ENCODE measurements at places on chromosomes 4 and X. TPM values are rescaled to one million over a fixed set of nuclear protein-coding genes. Genes with fewer than 3 reads are reported as not detected.
A peak's percentile ranks its signal among the peaks of the same experiment; 100 is the strongest.

DNA sequence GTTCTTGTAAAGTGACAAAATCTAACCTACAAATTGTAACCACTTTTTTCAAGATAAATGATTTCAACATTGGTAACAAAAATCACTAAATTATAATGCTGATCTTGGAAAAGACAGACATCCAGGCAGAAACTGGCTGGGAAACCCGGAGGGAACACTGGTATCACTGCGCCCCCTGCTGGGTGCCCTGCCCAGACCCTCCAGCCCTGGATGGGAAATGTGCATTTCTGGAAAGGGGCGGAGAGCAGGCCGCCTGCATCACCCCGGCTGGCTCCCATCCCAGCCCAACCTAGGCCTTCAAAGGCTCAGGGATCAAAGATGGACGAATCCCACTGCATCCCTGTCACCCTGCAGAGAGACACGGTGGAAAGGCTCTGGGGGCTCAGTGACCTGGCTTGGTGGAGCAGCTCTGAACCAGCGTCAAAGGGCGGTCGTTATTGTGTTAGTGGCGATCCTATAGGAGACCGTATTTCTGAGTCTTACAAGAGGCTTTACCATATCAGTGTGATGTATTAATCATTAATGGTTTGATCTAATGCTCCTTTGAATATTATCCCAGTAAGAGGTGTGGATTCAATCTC, 37.3 kb downstream of the ACOX3 start:
- no peaks in the 10 kb centered on the region for H3K27me3 ChIP-seq
- peak; percentile 92 for DNase-seq
- H3K4me3 ChIP-seq = no peak overlapping the region
- H3K4me1 ChIP-seq = no peaks in the 10 kb centered on the region

- peak; percentile 10 for DNase-seq
- H3K36me3 ChIP-seq = no peaks in the 10 kb centered on the region
- no peaks in the 10 kb centered on the region for H3K4me1 ChIP-seq
- no peak overlapping the region for H3K4me3 ChIP-seq
Observed at GRCh38 chr4:180542445-180543100, 1700.6 kb upstream of the TENM3 start.

- no peaks in the 10 kb centered on the region for H3K4me1 ChIP-seq
- DNase-seq = no peak
- no peaks in the 10 kb centered on the region for H3K27me3 ChIP-seq
- H3K4me3 ChIP-seq = no peak overlapping the region
- peak overlapping the region; percentile 66 for H3K27ac ChIP-seq
Observed at GRCh38 chr4:141081921-141082395, 51.3 kb downstream of the RNF150 start.

DNA sequence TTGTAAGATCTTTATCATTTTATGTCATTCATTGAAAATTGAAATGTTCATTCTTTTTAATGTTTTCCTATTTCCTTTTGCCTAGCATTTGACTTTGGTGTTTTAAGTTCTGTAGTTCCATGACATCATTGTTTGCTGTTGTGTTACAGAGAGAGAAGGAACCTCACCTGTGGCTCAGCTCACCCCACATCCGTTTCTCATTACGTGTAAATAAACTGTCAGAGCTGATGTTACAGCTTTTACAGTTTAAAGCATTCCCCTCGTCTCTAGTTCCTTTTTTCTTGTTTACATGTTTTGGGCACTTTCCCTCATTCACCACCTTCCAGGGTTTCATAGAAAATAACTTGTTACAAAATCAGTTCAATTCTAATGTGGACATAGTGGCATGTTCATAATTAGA, 137.2 kb downstream of the FNIP2 start:
- H3K36me3 ChIP-seq = no peaks in the 10 kb centered on the region
- H3K4me3 ChIP-seq = no peak overlapping the region
- H3K4me1 ChIP-seq = peaks cover 8% of the 10 kb centered on the region
- H3K27ac ChIP-seq = no peak overlapping the region
- no peaks in the 10 kb centered on the region for H3K27me3 ChIP-seq

GRCh38 chrX:78514852-78515251, 144.3 kb downstream of the RTL3 start:
- no peak overlapping the region for H3K4me3 ChIP-seq
- peak; percentile 6 for DNase-seq
- no peak overlapping the region for H3K27ac ChIP-seq
- no peaks in the 10 kb centered on the region for H3K36me3 ChIP-seq
- no peaks in the 10 kb centered on the region for H3K4me1 ChIP-seq

DNA sequence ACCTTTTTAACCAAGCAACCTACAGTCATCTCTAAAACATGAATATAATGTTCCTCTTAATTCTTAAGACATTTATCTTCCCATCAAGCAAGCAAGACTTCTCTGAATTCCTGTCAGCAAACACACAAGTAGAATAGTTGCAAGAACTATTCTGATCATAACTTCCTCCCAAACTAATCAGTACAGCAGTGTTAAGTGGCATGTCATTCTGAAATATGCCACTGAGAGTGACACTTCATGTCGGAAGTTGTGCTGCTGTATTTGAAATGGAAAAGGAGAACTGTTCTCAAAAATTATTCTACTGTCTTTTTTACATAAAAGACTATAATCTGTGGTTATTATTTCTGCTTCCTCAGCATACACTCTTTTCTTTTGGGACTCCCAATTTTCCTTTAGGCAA, 546.6 kb downstream of the PCDH18 start:
- no peak overlapping the region for H3K4me3 ChIP-seq
- no peak for DNase-seq
- H3K27ac ChIP-seq = no peak overlapping the region
- no peaks in the 10 kb centered on the region for H3K4me1 ChIP-seq
- no peaks in the 10 kb centered on the region for H3K36me3 ChIP-seq

- H3K4me3 ChIP-seq = no peak overlapping the region
- no peaks in the 10 kb centered on the region for H3K36me3 ChIP-seq
- no peaks in the 10 kb centered on the region for H3K27me3 ChIP-seq
- no peak for DNase-seq
Observed at GRCh38 chr4:43754566-43754965, 694.0 kb downstream of the KCTD8 start.

DNA sequence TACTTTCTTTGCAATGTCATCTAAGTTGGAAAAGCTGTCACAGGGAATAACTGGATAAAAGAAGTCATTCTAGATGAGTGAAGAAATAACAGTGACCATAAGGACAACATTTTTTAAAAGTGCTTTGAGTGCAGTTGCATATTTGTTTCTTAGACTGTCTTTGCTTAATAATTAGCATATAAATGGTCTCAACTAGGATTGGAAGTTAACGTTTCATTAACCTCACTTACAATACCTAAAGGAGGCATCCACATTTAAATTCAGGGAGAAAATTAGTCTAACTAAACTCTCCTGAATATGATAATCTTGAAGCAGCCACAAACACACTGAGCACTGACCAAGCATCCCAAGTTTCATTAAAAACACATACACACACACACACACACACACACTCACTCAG, 780.7 kb downstream of the PCDH18 start:
- no peak for DNase-seq
- H3K27me3 ChIP-seq = no peaks in the 10 kb centered on the region
- H3K27ac ChIP-seq = no peak overlapping the region
- no peak overlapping the region for H3K4me3 ChIP-seq
- H3K36me3 ChIP-seq = no peaks in the 10 kb centered on the region

- no peaks in the 10 kb centered on the region for H3K36me3 ChIP-seq
- DNase-seq = no peak
- H3K4me3 ChIP-seq = no peak overlapping the region
- no peaks in the 10 kb centered on the region for H3K4me1 ChIP-seq
- no peaks in the 10 kb centered on the region for H3K27me3 ChIP-seq
Observed at GRCh38 chr4:152168987-152169616, 366.8 kb downstream of the FBXW7 start.

- H3K4me3 ChIP-seq = no peak overlapping the region
- no peak for DNase-seq
- peaks cover 16% of the 10 kb centered on the region for H3K4me1 ChIP-seq
Observed at GRCh38 chr4:52621567-52621966, 37.5 kb downstream of the USP46 start.

DNA sequence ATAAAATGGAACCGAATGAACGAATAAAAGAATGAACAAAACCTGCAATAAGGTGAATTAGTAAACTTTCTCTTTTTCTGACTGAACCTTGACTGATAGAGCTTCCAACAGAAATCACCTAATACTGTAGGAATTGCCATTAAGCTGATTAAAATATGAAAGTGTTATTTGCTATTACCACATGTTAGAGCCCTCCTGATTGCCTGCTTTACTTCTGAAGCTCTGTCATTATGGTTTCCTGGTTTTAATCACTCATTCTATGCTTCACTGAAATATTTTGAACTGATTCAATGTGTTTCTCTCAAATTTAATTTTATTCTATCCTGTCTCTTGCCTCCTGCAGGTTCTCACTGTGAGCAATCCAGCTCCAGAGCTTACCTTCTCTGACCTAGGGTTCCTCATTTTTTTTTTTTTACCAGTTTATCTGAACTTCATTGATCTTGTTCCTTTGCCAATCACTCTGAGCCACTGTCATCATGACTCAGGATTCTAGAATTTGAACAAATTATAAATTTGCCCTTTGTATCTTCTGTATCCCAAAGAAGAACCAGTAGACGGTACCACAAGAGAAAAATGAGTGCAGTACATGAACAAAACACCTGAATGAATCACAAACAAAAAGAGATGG, 48.1 kb upstream of the UGT2B15 start:
- DNase-seq = no peak
- no peaks in the 10 kb centered on the region for H3K36me3 ChIP-seq
- no peaks in the 10 kb centered on the region for H3K4me1 ChIP-seq

DNA sequence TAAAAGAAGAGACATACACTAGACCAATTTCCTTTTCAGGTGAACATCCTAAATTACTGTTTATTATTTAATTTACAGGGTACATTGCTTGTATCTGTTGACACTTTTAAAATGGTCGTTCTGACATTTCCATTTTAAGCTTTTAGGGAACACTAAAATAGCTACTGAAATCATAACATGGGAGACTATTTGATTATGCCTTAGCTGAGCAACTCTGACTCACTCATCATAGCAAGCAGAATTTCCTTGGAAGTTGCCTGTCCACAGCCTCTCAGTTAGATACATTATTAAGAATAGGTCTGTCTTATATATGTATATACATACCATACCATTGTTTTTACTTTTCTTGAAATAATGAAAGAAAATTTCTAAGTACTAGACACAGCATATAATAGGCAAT, 22.0 kb downstream of the GUCY1B1 start:
- no peak for DNase-seq
- H3K27me3 ChIP-seq = no peaks in the 10 kb centered on the region
- H3K36me3 ChIP-seq = no peaks in the 10 kb centered on the region
- no peak overlapping the region for H3K27ac ChIP-seq

DNA sequence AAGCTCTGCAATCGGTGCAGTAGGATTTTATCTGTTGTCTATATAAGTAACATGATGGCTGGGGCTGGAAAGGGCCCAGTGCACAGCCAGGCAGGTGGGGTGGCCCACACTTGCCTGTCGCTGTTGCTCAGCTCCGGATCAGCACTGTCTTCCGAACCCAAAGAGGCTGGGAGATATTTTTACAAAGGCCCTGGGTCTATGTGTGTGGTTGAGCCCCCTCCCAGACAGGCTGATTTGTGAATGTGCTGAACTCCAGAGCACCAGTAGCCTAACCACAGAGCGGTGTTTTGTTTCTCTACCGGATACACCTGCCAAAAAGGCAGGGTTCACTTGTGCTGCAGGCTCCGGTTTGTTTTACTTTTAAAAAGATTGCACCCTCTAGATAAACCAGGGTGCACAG, 33.5 kb upstream of the CHRNA9 start:
- no peak overlapping the region for H3K4me3 ChIP-seq
- DNase-seq = no peak
- no peaks in the 10 kb centered on the region for H3K4me1 ChIP-seq
- no peaks in the 10 kb centered on the region for H3K36me3 ChIP-seq
- no peak overlapping the region for H3K27ac ChIP-seq

DNA sequence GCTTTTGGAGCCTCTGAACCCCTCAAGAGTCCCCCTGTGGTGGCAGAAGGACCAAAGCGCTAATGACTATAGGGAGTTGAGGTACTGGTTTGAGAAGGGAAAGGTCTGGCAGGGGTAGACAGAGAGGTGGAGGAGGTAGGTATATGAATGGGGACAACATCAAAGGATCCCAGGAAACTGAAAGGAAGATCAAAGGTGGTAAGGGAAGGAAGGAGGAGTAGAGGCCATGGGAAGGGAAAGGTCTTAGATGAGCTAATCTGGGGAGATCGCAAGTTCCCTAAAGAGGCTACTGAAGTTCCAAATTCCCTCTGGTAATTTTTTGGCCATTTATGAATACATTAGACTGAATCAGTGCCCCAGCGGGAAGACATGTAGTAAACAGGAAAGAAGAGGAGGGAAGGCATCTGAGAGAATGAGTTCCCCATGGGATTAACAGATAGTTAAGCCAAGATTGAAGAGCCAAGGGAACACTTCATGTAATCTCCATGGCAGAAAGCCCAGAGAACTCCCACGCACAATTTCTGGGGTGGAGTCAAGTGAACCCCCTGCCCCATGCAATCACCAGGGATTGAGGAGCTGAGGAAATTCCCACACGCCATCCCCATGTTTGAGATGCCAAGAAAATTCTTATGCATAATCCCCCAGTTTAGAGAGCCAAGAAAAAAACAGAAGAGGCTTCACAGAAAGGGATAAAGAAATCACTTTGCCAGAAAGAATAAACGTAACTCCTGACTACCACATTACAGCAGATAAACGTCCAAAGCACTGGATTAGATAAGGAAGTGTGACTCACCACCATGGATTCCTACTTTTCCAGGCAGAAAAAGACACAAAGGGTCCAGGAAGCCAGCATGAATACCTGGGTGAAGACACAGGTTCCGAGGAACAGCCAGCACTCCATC, 25.8 kb downstream of the ZNF630 start:
- no peaks in the 10 kb centered on the region for H3K4me1 ChIP-seq
- H3K27ac ChIP-seq = peak overlapping the region; percentile 69
- peak; percentile 40 for DNase-seq
- H3K27me3 ChIP-seq = no peaks in the 10 kb centered on the region
- H3K4me3 ChIP-seq = no peak overlapping the region

DNA sequence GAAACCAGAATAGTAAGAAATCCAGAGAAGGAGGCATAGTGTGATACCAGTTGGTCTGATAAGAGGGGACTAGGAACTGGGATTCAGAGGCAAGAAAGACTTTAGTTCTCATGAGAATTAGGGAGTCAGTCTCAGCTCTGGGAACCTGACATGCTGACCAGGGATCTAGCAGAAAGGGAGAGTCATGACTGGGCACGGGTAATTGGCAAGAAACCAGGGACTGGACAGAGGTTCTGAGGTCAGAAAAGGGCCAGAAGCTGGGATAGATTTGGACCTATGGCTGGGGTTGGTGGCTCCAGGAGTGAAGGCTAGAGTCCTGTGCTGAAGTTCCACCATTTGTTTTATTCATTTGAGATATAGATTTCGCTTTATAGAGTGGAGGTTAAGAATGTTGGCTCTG, 110.2 kb upstream of the C1GALT1C1 start:
- H3K4me3 ChIP-seq = no peak overlapping the region
- H3K27me3 ChIP-seq = no peaks in the 10 kb centered on the region
- no peaks in the 10 kb centered on the region for H3K36me3 ChIP-seq
- no peaks in the 10 kb centered on the region for H3K4me1 ChIP-seq

GRCh38 chrX:64580035-64580434, 184.8 kb upstream of the MTMR8 start:
- DNase-seq = no peak
- H3K27me3 ChIP-seq = no peaks in the 10 kb centered on the region
- no peak overlapping the region for H3K27ac ChIP-seq
- H3K4me1 ChIP-seq = no peaks in the 10 kb centered on the region

Gene LARP1B
- 29.1 TPM for total RNA-seq

Gene CLGN
- total RNA-seq = 26.8 TPM

Gene MEPE
- total RNA-seq = 0.07 TPM

Gene LONRF3
- total RNA-seq = 5.8 TPM

Gene GYG2
- total RNA-seq = 41.4 TPM

Gene ODAPH
- total RNA-seq = 0.48 TPM

Gene RS1
- total RNA-seq = not detected

Gene WDR17
- total RNA-seq = 1.1 TPM

Gene TKTL2
- total RNA-seq = not detected

Gene SLC25A43
- 14.9 TPM for total RNA-seq

Measured in hepatocyte (in vitro differentiated cells).